Activated naive CD8-positive, alpha-beta T cell treated with anti-CD3 and anti-CD28 coated beads, Interleukin-2, amount 50 U/mL, for 24 hours (primary cell): ENCODE measurements at places on chromosomes 3 and 15.
A peak's percentile ranks its signal among the peaks of the same experiment; 100 is the strongest.

DNA sequence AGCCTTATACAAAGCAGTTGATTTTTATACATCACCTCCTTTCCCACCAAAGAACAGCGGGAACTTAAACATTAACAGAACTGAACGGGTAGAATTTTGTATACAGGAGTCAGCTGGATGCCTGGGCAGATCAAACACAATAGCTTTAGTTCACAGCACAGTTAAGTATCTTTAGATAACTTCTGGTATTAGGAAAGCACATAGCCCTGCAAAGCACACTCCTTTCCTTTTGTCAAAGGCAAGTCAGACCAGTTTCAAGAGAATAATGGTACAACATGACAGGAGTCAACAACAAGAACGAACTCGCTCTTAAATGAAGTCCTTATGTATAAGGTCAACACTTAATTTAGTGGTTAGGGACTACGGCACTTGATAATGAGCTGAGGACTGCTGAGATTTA, 26.3 kb downstream of the ABCC5 start:
- no peak for DNase-seq

DNA sequence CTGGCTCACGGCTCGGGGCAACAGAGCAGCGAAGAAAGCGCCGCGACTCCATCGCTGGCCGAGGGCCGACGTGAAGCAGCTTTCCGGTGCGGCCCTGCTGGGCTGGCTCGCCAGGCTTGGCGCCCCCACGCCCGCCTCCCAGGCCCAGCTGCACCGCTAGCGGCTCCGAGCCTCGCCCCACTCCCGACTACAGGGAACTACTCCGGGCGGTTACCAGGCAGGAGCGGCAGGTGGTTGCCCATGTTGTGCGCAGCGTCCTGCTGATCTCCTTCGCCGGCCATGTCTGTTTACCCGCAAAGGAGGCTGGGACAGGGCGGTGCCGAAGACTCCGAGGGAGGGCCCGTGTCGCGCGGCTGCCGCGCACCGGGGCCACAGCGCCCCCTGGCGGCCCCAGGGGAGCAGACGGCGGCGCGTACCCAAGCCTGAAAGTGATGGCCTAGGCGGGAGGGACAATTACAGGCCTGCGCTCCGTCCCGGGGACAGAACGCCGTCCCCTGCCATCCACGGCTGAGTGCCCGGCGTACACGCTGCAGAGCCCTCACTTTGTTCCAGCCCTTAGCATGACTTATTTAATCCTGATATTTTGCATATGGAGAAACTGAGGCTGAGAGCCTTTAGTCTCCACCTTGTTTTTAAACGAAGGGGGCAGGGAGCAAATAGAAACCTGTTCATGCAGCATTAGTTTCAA, at the start of gene CRBN:
CRBN (minus strand) TSS at position 285 of the 688 bp plus-strand sequence; CDS start at position 281, 4 bp downstream.
- DNase-seq, result peak; percentile 88

DNA sequence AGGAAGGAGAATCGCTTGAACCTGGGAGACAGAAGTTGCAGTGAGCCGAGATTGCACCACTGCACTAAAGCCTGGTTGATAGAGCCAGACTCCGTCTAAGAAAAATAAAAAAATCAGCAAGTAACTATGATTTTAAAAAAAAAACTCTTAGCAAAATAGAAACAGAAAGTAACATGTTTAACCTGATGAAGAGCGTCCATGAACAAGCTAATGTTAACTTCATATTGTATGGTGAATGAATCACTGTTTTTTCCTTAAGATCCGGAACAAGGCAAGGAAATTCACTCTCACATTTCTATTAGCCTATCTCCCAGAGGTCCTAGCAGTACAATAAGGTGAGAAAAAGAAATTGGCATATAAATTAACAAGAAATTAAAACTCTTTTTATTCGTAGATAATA, 69.0 kb downstream of the RFX7 start:
- DNase-seq, result no peak

DNA sequence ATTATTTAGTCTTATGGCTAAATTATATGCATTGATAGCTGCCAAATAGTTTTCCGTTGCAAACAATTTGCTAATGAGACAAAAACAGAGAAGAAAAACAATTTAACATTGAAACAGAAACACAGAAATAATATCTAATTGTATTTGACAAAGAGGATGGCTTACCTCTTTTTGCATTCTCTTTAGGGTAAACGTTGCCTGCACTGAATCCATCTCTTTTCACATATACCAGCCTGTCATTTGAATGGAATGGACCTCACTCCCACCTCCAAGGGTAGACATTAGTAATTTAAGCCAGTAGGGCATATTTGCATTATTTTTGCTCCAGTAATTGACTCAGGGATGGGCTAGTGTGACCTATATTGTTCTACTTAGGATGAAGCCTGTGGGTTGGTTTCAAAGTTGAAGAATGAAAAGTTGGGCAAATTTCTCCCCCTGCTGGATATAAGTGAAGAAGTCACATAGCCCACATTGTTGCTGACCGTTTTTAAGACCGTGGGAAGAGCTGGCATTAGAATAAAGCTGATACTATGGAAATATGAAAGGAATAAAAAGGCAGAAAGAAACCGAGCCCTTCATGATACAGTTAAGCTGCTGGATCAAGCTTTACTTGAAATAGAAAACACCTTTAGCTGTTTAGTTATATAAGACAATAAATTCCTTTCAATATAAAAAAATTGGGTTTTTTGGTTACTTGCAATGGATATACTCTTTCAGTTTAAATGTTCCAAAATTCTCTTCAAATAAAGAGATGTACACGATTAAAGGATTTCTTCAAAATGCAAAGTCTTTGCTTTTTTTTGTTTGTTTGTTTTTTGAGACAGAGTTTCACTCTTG, 26.9 kb downstream of the PIERCE2 start:
- no peak for DNase-seq

DNA sequence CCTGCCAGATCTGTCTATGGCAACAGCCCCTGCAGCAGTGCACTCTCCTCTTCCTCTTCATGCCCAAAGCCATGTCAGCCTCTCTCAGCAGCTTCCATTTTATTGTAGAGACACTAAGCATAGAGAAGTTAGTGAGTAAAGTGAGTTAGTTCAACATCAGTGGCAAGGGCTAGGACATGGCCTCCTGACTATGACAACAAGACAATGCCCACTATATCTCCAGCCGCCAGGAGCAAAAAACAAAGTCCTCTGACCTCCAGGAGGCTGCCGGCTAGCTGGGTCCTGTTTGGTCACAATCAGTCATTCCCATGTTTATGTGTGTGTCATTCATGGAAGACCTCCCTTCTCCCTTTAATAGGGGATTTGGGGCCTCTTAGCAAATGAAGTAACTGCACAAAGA, 14.9 kb downstream of the NR1I2 start:
- no peak for DNase-seq

DNA sequence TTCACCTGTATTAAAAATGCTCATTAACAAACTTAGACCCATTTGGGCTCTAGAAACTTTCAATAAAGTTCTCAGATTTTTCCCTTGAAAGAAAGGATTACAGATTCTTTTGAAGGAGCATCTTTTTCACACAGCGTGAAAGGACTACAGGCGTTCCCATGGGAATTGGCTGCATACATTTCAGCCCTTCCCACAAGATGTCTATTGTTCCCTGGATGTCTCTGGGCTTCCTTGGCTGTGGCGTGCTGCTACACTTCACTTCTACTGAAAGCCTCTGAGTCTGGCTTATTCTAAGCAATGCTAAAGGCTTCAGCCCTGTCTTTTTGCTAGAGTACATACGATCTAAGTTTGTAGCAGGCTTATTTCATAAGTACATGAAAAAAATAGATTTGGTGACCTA, 1.4 kb downstream of the VEPH1 start:
- DNase-seq, result no peak

- DNase-seq, result no peak
Observed at GRCh38 chr3:142904639-142905436, 16.0 kb upstream of the PCOLCE2 start.

DNA sequence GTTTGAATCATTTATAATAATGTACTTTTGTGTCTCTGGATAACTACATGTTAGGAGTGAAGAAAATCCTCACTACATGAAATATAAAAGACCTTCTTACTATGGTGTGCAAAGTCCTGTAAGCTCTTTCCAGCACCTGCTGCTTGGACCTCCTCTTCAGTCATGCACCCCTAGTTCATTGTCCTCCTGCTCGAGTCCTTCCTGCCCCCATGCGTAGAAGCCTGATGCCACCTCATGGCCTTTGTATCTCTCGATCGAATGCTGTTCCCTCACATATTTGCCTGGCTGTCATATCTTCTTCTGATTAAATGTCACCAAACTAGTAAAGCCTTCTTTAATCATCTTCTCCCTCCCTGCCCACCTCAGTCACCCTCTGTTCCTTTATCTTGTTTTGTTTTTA, 49.9 kb upstream of the SUCLG2 start:
- no peak for DNase-seq

DNA sequence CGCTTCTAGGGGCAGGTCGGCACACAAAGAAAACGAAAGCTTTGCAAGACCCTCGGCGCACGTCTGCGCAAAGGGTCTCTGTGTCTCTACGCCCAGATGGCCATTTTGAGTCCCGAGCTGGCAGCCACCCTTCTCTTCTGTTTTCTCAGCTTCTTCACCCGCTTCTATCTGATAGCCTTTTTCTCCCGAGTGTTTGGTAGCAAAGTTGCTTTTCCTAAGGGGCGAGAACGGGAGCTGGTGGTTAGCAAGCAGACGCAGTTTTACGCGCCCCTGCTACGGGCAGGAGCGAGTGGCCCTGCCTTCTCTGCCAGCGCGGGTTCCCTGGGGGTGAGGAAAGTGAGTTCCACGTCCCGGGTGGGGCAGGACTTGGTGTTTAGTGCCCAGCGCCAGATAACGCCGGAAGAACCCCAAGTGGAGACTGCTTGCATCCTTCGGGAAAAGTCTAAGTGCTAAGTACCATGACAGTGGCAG, 2.9 kb upstream of the MKRN2 start:
- peak; percentile 33 for DNase-seq

GRCh38 chr3:148146947-148147826, 550.5 kb upstream of the AGTR1 start:
- no peak for DNase-seq

- DNase-seq, result no peak
Observed at GRCh38 chr3:101888653-101889052, 39.3 kb downstream of the NFKBIZ start.

DNA sequence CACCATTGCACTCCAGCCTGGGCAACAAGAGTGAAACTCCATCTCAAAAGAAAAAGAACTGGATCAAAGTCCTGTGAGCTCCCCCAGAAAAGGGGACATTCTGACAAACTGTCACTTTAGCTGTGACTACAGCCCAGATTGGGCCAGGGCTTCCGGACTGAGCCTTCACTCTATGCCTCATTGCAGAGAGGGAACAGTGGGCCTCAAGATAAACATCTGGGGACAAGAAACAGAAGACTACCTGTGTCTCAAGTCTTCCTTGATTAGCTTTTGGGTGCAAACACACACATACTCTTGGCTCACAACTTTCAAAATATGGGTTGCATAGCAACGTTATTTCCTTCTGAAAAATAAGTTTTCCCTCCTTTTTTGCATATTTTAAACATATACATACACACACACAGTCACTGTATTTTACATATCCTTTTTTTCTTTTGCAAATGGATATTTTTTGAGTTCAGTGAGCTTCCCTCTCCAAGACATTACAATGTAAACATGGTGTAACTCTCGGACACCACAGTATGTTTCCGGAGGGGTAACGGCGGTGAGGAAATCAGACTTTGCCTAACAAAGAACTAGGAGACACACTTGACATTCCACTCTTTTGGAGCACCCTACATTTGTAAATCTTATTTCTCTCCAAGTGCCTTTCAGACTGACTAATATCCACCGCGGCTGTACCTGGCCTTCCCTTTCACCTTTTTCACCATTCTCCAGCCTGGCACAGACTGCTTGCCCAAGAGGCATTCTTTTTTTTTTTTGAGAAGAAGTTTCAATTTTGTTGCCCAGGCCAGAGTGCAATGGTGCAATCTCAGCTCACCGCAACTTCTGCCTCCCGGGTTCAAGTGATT, 3.5 kb downstream of the TKT start:
- no peak for DNase-seq
